ENCODE measurements at places on chromosomes 7 and 10.

GRCh38 chr7:68994841-68995240, 603.4 kb upstream of the AUTS2 start:
- H3K36me3 ChIP-seq: no peaks in the 10 kb centered on the region
- H3K27ac ChIP-seq: no peak overlapping the region
- H3K27me3 ChIP-seq: no peaks in the 10 kb centered on the region
- no peaks in the 10 kb centered on the region for H3K4me1 ChIP-seq
- DNase-seq: no peak
- H3K4me3 ChIP-seq: no peak overlapping the region

- DNase-seq: no peak
- no peaks in the 10 kb centered on the region for H3K27me3 ChIP-seq
- no peak overlapping the region for H3K27ac ChIP-seq
- peaks cover 83% of the 10 kb centered on the region for H3K36me3 ChIP-seq
- H3K4me3 ChIP-seq: no peak overlapping the region
Observed at GRCh38 chr7:16695621-16696237, 49.7 kb downstream of the BZW2 start.

GRCh38 chr7:155763691-155764437, 48.4 kb downstream of the SHH start:
- no peaks in the 10 kb centered on the region for H3K27me3 ChIP-seq
- peak; percentile 64 for DNase-seq
- peaks cover 68% of the 10 kb centered on the region for H3K4me1 ChIP-seq
- H3K4me3 ChIP-seq: peak overlapping the region; percentile 85
- peaks cover 85% of the 10 kb centered on the region for H3K36me3 ChIP-seq

GRCh38 chr7:112225006-112225405, 18.5 kb downstream of the ZNF277 start:
- H3K27ac ChIP-seq: no peak overlapping the region
- DNase-seq: no peak
- no peak overlapping the region for H3K4me3 ChIP-seq
- no peaks in the 10 kb centered on the region for H3K36me3 ChIP-seq

DNA sequence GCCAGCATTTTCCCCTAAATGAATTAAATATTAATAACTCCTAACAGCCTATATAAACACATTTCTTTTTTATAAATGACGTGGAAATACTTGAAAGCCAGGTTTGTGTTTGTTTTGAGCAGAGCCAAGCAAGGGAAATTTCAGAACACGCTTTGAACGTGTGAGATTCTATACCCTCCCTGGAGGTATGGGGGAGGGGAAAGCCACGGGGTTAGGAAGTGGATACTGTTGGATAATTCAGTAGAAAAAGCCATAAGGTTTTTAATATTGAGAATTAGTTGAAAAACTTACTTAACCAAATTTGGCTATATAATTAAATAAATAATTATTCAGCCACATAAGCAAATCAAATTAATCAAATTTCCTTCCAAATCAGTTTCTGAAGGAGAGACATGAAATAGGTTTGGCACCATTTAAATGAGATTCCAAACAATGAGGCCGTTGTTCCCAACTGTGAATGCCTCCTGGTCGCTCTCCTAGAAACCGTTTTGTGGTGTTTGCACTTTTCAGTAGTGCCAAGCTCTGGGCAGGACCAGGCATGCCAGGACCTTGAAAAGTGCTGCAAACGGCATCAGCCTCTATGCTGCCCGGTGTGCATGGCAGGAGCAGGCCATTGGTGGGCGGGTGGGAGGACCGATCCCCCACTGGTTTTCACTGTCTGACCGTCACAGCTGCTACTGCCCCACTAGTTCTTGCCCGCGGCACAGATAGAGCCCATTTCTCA, 88.1 kb downstream of the SEPTIN14 start:
- peaks cover 6% of the 10 kb centered on the region for H3K36me3 ChIP-seq
- no peaks in the 10 kb centered on the region for H3K27me3 ChIP-seq
- H3K4me3 ChIP-seq: no peak overlapping the region
- no peak overlapping the region for H3K27ac ChIP-seq
- H3K4me1 ChIP-seq: no peaks in the 10 kb centered on the region

GRCh38 chr7:128264477-128264876, 23.4 kb downstream of the LEP start:
- no peaks in the 10 kb centered on the region for H3K36me3 ChIP-seq
- no peak overlapping the region for H3K27ac ChIP-seq
- no peak for DNase-seq
- H3K27me3 ChIP-seq: peaks cover 7% of the 10 kb centered on the region
- H3K4me3 ChIP-seq: no peak overlapping the region
- no peaks in the 10 kb centered on the region for H3K4me1 ChIP-seq
